ENCODE measurements at places on chromosomes 11 and 22.

GRCh38 chr11:15673408-15673831, 558.7 kb downstream of the INSC start:
- no peak for DNase-seq

DNA sequence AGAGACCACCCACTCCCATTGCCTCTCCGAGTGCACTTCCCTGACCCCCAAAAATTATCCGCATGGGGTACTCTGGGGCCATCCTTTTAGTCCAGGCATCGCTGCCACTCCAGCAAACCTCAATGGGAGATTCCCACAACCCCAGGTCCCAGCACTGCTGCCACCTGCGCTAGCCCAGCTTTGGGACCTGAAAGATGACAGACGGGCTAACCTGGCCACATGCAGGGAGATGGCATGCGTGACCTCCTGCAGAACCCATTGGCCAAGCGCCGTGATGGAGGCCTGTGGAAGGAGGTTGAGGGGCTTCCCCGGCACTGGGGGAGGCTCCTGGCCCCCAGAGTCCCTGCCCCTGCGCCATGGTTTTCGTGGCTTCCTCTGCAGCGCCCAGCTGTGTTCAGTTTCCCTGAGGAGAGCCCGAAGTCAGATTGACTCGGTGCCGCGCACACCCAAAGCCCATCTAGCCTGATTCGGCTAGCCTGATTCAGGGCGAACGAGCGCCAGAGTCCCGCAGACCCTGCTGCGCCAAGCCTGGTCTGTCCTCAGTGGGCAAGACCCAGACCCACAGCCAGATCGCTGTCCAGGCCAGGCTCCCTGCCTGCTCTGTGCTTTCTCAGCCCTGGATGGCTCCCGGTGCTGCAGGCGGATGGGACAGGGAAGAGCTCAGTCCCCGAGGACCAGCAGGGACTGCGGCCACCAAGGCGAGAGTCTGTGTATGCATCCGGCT, 751 bp upstream of the WNT7B start:
- DNase-seq: no peak

DNA sequence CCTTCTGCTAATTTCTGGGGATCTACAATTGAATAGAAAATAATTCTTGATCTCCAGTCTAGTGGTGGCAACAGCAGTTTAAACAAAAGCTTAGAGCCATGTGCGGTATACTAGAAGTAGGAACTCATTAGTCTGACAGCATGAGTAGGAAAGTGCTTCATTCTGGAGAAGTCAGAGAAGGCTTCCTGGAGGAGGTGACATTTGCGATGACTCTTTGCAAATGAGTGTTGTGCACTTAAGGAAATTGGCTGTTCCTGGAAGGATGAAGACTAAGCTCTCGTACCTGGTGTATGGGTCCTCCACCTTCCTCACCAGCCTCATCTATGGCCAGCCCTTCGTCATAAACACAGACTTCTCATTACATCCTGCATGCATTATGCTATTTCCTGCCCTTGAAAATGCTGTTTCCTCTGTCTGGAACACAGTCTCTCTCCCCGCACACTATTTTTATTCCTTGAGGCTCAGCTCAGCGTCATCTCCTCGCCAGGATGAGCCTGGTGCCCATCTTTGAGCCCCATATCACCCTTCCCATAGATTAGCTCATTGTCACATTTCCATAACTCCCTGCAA, 132.9 kb downstream of the PKNOX2 start:
- no peak for DNase-seq

DNA sequence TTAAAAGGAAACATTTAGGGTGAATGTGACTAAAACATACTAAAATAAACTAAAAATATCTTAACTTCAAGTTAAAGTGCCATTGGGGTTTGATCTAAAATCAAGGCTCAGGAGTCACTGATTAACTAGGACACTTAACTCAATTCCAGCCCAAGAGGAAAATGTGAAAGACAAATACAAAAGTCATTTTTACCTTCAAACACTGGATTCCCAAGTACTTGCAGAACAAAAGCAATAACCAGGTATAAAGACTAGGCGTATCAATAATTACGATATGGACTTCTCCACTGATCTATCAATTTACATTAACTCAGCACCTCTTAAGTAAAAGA, 15.6 kb downstream of the ALKBH8 start:
- DNase-seq: no peak

GRCh38 chr22:33028234-33028633, 29.9 kb downstream of the SYN3 start:
- no peak for DNase-seq

GRCh38 chr22:37565830-37566229, 5.5 kb downstream of the CDC42EP1 start:
- no peak for DNase-seq

- DNase-seq: no peak
Observed at GRCh38 chr11:75597636-75598035, 35.6 kb downstream of the SERPINH1 start.

DNA sequence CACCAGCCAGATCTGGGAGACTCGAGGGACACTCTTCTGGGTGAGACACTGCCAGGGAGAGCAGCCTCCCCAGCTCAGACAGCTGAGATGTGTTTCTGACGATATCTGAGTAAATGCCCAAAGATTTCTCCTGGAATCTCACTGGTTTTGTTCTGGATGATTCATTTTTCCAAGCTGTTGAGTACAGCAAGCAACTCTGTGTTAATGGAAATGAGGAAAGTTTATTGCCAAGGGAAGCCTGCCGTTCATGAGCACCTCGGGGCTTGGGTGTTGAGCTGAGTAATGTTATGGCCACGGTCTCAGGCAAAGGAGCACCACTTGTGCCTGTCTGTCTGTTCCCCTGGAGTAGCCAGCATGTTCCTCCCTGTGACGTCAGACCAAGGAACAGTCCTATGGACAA, 1132.4 kb downstream of the BRD1 start:
- no peak for DNase-seq

GRCh38 chr11:36292311-36292722, 3.1 kb upstream of the COMMD9 start:
- peak; percentile 47 for DNase-seq

- DNase-seq: peak; percentile 44
Observed at GRCh38 chr11:8593935-8594909, at the start of gene STK33. TSS of gene STK33 (minus strand) at chr11:8594228. CDS start at chr11:8474905, 119,323 bp downstream.

GRCh38 chr11:38060920-38061319, 1462.9 kb upstream of the RAG2 start:
- no peak for DNase-seq

- peak; percentile 75 for DNase-seq
Observed at GRCh38 chr22:30386960-30387827, at the start of gene RNF215. TSS of gene RNF215 (minus strand) at chr22:30387411. CDS start at chr22:30387313, 98 bp downstream.

GRCh38 chr11:114773541-114774338, 95.4 kb downstream of the NXPE2 start:
- DNase-seq: no peak

GRCh38 chr22:28812516-28812915, 12.1 kb upstream of the XBP1 start:
- no peak for DNase-seq

- DNase-seq: no peak
Observed at GRCh38 chr11:28654191-28654590, 546.0 kb downstream of the METTL15 start.

DNA sequence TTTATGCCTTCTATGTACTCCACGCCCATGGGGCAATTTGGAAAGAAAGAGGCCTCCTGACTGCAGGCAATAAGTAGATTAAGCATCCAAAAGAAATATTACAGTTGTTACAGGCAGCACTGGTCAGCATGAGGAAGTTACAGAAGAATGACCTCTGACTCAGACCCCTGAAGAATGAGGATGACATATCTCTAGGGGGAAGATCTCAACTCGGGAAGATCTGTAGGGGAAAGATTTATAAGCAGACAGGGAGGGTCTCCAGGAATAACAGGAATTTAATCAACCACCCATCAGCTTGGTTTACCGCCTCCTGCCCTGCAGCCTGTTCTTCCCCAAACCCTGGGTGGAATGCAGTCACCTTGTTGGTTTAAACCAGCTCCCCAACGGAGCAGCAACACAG, 58.0 kb downstream of the RCN1 start:
- DNase-seq: no peak

DNA sequence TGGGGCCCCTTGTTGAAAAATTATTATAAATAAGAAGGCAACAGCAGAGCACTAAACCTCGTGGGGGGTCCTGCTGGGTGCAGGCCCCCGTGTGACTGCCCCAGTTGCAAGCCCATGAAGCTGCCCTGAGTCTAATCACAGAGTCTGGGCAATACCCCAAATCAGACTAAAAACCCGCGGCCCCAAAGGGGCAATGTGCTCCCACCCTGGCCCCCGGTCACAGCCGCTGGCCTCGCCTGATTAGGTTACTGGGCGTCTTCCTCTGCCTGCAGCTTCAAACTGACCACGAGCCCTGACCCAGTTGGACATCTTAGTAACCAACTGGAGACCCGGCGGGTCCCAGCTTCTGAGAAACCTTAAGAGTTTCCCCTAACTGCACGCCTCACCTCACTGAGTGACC, 1.6 kb downstream of the CXCR5 start:
- no peak for DNase-seq

- no peak for DNase-seq
Observed at GRCh38 chr11:117919781-117920221, 9.4 kb downstream of the TMPRSS13 start.

DNA sequence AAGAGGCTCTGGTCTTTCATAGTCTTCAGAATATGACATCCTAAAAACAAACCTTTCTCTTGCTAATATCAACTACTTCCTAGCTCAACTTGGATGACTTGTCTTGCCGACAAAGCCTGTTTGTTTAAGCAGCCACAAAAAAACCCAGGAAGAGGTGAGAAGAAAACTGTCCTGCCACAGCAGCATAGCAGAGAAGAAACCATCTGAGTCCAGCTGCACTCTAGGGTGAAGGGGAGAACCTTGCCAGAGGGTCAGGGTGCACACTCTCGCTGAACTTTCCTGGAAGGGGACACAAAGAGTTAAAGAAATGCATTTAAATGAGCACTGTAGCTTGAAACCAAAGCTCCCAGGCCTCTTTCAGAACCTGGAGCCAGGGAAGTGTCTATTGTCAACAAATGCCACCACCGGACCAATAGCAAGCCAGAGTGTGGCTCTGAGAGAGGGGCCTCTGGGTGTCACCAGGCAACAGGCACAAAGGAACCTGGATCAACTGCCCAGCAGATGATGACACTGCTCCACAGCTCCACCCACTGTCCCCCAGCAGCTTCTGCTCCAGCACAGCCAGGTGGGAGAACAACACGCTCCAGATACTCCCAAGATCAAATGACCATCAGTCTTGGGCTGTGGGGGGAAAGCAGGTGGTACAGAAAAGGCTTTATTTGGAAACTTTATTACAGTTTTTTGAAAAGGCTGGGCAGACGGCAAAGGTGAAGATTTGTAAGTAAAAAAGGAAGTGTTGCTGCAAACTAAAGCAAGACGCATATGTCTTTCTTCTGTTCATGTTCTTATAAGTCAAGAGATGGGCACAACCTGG, 105.7 kb downstream of the RASSF10 start:
- no peak for DNase-seq

- no peak for DNase-seq
Observed at GRCh38 chr11:102177974-102178631, 67.9 kb downstream of the YAP1 start.

DNA sequence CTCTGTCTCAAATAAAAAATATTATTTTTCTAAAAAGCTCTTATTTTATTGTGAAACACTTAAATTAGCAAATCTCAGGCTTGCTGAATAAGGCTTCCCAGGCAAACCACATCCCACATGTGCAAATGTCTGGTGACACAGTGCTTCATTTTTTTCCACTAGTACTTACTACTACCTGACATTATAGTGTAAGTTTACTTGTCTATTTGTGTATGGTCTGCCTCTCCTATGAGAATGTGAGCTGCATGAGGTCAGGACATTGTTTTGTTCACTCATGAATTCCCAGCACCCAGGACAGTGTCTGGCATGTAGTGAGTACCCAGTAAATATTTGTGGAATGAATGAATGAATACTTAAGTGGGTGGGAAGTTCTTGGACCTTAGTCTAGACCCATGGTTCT, 103.1 kb downstream of the PTPRJ start:
- DNase-seq: no peak

- no peak for DNase-seq
Observed at GRCh38 chr22:29992341-29993275, 87.7 kb upstream of the HORMAD2 start.

GRCh38 chr11:36030731-36031281, 86.9 kb downstream of the LDLRAD3 start:
- DNase-seq: no peak

DNA sequence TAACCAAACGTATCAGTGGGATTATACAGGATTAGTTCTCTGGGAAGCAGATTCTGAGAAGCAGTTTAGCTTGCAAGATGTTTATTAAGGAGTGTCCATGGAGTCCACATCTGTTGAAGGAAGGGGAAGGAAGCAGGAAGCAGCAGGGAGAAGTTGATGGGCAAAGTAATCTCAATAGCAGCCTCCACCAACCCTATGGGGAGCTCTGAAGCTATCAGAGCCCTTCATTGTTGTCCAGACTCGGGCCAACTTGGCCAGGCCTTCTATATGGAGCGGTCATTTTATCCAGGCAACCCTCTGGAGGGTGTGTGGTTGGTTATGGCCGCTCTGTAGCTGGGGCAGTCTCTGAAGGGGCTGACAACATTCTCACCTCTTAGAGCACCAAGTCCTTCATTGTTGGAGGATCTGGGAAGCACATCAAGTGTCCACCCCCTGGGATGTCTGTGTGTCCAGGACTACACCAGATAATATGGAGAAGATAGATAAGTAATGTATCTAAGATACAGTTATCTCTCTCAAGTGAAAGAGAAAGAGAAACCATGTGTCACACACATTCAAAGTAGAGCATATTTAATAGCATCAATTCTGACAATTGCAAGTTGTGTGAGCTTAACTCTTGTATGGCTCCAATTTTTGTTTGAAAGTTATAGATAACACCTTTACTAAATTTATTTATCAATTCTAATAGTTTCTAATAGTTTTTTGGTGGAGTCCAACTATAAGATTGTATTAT, 101.7 kb upstream of the TRIM77 start:
- DNase-seq: no peak

DNA sequence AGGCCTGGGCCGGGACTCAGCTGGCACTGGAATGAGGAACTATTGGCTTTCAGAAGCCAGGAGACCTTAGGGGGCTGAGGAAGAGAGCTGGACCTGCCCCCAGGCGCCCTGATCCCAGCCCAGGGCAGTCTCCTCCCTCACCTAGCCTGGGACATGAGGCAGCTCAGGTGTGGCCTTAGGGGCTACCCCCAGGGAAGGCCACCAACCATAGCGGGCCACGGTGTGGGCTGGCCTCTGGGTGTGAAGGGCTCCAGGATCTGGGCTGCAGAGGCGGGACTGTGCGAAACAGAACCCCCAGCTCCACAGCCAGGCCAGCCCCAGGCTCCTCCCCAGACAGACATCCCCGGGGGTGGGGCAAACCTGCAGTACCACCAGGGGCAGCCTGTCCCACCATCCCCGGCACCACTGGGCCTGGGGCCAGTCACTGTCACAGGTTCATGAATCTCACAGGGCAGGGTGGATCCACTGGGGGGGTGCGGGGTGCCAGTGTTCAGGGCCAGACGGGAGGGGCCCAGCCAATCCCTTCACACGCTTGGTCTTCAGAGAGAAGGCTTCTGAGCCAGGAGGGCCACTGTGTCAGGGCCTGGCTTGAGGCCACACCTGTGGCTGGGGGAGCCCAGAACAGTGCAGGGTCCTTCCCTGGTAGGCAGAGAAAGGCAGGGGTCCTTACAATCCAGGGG, 3.5 kb downstream of the PLXNB2 start:
- DNase-seq: no peak
